Caki2 (cell line): ENCODE measurements at places on chromosomes 12 and 14.

GRCh38 chr12:62297321-62297720 is 37.1 kb downstream of the USP15 start:
- DNase-seq: no peak

DNA sequence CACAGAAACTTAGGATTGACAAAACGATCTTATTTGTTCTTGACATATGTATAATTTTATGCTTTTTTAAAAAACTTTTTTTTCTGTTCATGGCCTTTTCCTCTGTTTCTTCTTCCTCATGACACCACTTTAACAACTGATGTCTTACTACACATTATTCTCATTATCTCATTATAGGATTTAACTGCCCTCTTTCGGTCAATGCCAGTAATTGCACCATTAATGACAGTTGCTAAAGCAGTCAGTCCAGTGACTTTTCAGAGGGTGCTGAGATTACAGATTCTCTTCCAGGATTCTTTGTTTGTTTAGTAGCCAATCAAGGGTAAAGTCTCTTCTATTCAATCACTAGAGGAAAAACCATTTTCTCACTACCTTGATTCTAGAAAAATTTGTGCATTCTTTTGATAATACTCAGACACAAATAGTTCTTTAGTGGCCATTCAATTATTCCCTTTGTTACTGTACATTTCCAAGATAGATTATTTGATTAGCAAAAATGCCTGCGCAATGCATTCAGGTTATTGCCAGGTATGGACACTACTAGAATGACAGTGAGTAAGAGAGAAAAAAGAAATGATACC is 50.1 kb downstream of the KLRG1 start:
- peak; percentile 28 for DNase-seq

GRCh38 chr12:80565271-80565670 is 121.2 kb downstream of the PTPRQ start:
- no peak for DNase-seq

DNA sequence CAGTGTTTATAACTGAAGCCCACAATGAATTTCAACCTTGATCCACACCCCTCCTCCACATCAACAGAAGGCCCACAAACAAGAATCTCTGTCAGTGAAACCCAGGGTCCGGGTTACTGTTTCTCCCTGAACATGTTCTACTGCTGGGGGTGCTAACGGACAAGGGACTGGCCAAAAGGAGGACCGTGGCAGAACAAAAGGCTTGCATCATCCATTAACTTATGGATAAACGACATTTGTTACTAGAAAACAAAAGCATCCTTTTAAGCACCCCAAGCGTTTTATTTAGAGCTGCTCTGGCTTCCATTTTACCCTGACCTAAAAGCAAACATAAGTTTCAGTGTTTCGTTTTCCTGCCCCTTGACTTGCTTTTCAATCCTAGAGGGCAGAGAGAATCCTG is 32.2 kb downstream of the BRAP start:
- no peak for DNase-seq

GRCh38 chr14:70059545-70059944 is 129.2 kb downstream of the SLC8A3 start:
- no peak for DNase-seq

- no peak for DNase-seq
Measured at GRCh38 chr12:20370014-20370386, 1.7 kb downstream of the PDE3A start.

- peak; percentile 16 for DNase-seq
Measured at GRCh38 chr12:71164166-71164565, 6.4 kb upstream of the TSPAN8 start.

DNA sequence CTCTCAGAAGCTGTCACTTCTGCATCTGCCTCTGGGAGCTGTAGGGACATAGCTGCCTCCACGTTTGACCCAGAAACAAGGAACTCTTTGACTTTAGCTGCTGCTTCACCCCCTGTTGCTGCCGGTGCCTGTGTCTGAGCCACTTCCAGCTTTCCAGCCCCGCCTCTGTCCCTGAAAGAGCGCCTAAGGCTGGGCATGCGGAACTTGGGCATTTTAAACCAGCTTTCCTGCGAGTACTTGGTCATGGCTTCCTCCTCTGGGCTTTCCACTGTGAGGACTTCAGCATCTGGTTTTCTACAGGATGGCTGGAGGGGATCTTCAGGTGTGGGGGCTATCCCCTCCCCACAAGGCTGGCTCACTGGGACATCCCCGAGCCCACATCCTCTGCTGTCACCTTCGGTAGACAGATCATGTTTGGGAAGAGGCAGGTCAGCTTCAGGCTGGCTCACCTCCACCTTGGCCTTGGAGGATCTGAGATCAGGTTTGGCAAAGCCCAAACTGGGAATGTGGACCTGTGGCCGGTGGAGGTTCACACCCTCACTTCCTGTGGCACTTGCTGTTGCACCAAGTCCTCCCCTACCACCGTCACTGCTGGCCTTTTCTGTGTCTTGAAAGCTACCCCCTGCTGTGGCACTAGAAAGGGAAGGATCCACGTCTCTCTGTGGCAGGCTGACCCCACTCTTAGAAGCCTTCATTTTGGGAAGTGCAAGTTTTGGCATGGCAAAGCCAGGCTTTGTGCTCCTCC is 15.2 kb downstream of the PLD4 start:
- no peak for DNase-seq

DNA sequence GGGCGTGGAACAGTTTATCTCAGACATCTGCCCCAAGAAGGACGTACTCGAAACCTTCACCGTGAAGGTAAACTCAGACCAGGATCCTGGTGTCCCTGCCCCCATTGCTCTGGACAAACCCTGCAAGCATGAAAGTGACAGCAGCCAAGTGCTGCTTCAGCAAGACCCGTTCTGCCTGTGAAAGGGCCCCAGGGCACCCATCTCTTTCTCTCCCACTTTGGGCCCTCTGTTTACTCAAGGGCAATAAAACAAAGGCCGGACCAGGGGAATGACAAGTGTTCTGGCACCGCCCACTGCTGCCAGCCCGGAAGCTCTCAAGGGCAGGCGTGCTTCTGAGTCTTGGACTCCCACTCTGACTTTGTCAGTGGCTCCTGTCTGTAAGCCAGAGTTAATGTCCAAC is 35.3 kb downstream of the CD9 start:
- no peak for DNase-seq

DNA sequence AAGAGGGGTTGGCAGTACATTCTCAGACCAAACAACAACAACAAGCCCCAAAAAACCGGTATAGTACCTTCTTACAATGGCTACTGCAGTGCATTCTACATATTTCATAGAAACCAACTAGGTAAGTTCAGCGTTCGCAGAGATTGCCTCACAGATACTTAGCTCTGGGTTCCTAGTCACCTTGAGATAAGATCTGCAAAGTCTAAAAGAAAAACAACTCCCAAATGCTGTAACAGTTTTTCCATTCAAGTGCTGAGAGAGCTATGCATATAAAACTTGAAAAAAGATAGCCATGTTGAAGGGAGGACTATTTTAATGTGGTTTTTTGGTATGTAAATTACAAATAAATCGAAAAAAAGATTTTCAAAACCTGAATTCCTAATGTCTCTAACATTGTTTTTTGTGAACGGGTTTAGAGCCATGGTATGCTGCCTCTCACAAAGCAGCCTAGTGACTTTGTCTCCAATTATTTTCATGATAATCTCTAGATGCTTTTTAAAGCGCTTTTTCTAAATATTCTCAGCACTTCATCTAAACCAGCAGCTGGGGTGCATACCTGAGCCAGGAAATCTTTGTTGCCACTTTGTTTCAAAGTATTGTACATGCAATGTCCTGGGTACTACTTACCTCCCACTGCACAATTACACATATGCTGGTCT is 56.6 kb upstream of the CRACR2A start:
- no peak for DNase-seq

DNA sequence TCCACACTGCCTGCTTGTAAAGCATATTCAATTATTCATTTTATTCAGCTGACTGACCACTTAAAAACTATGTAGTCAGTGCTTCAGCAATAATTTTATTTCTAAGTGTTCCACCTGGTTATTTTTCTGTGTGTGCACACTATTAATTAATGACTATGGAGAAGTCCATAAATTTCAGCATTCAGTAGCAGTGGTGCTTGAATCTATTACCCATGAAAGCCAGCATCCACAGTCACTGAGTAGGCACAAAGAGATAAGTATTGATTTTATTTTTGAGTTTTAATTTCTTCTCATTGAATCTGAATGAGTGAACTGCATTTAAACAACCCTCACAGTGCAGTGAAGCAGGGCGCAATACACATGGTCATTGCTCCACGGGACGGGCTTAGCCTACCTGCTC is 643.1 kb downstream of the GALC start:
- no peak for DNase-seq

DNA sequence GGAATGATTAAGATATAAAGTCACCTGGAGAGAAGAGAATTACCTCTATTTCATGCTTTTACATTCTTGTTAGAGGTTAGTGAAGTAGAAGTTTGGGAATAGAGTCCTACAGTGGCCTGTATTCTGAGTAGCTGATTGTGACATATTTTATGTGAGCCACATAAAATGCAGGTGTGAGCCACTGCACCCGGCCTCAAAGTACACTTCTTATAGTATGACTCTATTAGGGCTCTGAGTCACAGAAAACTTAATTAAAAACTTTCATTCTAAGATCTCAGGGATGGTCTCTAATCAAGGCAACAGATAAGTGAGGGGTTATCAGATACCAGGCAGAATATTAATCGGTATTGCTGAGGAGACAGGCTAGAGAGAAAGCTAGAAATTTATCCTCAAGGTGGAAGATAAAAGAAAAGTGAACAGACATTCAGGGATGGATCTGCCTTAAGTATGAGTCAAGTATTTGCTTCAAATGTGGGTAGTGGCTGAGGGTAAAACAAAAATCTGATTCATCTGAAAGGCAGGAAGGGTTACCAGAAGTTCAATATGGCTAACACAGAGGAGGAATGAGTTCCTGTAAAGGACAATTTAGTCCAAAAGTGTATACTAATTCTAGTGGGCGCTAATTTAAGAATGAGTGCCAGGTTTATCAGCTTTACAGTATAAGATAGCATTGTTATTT is 5.5 kb upstream of the G2E3 start:
- no peak for DNase-seq

DNA sequence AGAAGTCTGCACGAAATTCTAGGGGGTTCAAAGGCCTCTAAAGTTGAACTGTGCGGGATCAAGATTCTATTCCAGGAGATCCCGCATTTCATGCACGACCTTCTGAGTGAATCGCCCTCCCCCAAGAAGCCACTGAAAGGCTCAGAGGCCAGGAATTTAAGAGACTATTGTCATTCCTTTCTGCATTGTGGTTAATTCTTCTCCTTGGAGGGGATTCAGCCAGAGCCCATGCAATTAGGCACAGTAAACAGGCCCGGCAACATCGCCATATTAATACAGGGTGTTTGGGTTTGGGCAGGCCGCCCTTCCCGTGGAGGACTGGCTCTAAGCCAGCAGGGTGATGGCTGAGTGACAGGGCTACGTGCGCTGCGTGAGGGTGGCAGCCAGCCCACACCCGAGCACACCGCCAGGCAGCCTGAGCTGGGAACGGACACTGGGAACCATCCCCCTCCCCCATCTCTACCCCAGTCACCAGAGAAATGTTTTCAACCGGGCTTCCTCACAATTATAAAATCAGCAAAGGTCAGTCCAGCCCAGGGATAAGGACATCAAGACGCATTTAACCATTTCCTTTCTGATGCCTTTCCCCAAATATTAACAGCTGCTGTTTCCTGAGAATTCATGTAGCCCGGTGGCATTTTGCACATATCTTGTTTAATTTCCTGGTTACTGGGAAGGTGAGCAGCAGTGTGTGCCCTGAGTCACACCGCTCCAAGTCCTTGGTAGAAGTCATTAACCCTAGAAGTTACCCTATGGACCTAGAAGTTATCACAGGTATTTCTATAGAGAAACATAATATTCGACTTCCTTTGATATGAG is 12.5 kb downstream of the EGLN3 start:
- peak; percentile 96 for DNase-seq

DNA sequence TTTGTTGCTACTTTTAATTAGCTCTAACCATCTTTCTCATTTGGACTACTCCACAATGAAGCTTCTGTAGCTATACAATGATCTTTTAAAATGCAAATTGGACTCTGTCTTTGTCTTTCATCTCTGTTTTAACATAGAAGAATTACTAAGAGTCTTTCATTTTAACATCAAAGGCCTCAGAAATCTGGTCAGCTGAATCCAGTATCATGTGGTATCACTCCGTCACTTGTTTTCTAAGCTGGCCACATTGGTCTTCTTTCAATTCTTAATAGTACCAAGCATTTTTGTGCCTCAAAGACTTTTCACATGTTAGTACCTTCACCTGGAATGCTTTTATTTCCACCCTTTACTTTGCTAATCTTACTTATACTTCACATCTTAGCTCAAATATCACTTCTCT is 95.5 kb upstream of the SLC16A7 start:
- no peak for DNase-seq
